ENCODE measurements at places on chromosomes 1 and 21.

DNA sequence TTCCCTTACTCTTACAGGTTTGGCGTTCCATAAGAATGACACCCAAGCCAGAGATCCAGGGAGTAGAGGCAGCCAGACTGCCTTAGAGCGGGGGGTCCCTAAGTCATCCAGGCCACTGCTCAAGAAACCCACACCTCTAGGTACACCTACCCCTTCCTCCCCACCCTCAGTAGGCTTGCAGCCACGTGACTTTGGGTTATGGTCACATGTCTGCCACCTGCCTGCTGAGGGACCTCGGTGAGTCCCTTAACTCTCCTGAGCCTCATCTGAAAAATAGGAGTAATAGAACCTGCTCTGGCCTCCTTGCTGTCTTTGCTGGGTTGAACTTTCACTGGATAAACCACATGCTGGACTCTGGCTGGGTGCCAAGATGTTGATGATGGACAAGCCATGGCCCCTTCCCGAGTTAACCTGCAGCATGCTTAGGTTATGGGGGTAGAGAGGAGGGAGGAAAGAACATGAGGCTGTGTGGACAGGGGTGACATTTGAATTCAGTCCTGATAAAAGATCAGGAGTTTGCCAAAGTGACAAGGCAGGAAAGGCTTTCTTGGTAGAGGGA, 4.5 kb downstream of the RPS6KA1 start:
- no peak for DNase-seq

- DNase-seq: no peak
These were observed 120.9 kb upstream of the IPO9 start for GRCh38 chr1:201708085-201708512.

DNA sequence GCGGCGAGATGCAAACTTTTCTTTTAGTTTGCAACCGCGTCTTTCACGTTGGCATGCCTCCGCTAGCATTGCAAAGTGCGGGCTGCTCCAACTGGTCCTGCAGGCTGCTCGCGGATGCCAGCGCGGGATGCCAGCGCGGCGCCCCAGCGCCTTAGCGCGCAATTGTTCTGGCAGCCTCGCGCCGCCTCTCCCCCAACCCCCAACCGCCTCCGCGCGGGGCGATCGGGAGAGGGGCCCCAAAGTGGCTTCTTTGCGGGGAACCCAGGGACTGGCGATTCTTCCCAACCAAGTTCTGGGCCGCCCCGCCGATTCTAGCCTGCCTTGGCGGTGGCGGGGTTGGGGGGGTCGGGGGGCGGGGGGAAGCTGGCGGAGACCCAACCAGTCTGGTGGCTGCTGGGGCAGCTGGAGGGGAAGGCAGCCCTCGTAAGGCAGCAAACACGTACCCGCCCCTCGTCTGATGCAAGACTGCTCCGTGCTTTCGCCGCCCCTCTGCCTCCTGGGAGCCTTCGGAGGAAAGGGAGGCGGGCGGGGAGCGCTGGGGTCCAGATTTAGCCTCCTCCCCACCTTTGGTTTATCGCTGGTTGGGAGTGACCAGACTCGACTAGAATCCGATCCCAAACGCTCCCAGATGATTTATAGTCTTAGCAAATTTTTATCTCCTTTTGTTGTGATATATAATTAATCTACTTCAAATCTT, 756 bp downstream of the PHGDH start:
- DNase-seq: no peak

DNA sequence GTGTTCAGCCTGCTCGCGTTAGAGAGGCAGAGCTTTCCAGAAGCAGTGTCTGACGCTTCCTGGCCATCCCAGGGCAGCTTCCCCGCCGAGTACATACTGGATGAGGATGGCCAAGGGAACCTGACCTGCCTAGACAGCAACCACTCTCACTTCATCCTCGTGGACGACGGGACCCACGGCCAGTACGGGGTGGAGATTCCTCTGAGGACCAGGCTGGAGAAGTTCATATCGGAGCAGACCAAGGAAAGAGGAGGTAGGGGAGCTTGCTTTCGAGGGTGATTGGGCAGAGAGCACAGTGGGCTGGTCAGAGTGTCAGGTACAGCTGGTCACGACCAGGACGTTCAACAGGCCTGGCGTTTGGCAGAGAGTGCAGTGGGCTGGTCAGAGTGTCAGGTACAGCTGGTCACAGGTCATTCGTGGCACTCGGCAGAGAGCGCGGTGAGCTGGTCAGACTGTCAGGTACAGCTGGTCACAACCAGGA, 22.4 kb downstream of the TRPM2 start:
- no peak for DNase-seq

DNA sequence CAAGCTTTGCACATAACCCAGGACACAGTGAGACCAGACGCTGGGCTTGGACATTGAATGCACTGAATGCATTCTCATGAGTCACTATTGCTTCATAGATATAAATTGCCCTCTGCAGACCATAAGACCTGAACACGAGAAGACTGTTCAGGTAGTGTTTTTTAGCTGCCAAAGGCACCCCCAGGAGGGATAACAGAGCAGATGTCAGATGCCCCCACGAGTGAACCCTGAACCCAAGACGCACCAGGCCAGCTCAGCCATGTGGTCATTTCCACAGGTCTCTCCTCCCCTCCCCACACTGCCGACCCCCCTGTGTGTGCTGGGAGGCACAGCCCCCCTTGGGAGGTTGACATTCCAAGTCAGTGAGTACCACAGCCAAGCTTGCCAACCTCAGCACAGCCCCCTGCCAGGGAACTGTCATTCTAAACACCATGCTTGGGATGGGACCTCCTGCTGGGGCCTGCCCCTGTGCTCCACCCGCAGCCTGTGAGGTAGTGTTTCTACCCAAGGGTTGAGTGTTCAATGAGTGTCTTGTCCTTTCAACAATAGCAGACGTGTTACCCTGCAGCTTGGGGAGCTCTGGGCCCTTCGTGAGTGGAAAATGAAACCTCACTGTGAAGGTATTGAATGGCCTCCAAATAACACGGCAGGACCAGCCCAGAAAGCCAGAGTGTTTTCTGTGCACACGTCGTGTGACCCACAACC, 68.2 kb downstream of the PSMG1 start:
- no peak for DNase-seq

GRCh38 chr1:194533641-194534040, 1347.2 kb upstream of the B3GALT2 start:
- DNase-seq: no peak

Measured in CD4-positive, alpha-beta memory T cell (primary cell).